ENCODE measurements at places on chromosomes 12 and 14.

GRCh38 chr14:23571701-23572523, 4.3 kb upstream of the AP1G2 start:
- DNase-seq = no peak

- DNase-seq = no peak
Observed at GRCh38 chr12:106213662-106214061, 34.2 kb downstream of the CKAP4 start.

DNA sequence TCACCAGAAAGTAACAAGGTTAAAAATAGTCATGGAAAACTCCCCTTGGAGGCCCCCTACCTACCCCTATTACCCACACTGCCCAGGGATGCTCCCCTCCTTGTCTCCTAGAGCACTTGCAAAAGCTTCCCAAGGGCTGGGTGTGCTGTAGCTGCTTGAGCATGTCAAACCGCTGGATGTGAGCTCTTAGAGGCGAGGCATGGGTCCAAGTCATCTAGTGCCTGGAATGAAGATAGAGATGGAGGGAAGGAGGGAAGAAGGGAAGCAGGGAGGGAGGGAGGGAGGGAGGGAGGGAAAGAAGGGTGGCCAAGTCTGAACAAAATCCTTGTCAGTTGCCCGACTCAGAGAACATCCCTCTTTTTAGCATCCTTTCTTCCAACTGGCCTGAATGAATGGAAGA, 43.1 kb downstream of the LTBP2 start:
- no peak for DNase-seq

GRCh38 chr14:20626274-20626673, 15.2 kb downstream of the OR6S1 start:
- peak; percentile 10 for DNase-seq

GRCh38 chr14:76901171-76902055, 75.2 kb downstream of the LRRC74A start:
- no peak for DNase-seq

DNA sequence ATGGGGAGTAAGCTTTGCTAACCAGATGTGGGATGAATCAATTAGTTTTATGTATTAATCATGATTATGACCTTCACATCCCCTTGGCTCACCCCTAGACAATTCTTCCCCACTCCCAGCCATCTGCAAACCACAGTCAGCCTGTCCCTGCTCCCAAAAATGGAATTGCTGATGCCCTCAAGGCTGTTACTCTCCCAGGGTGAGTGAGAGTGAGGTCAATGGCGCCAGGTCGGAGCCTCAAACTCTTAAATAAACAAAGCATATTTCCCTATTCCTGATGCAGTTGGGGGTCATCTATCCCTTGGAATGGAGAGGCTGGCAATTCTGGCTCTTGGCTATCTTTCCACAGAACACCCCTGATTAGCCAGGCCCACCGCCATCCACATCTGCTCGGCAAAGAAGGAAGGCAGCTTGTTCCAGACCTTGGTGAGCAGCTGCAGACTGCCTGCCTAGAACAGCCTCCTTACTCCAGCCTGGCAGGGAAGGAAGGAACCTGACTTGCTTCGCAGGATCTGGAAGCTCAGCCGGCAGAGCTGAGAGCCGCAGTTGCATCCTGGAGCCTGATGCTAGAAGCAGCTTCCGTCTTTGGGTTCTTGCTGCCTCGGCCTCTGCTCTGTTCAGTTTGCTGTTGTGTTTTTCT, 57.0 kb downstream of the SMUG1 start:
- DNase-seq = no peak

GRCh38 chr12:101743242-101743641, 4.0 kb upstream of the SYCP3 start:
- no peak for DNase-seq

- DNase-seq = no peak
Observed at GRCh38 chr14:81176241-81176640, 44.5 kb downstream of the GTF2A1 start.

GRCh38 chr12:26768611-26769603, 64.1 kb downstream of the ITPR2 start:
- no peak for DNase-seq

DNA sequence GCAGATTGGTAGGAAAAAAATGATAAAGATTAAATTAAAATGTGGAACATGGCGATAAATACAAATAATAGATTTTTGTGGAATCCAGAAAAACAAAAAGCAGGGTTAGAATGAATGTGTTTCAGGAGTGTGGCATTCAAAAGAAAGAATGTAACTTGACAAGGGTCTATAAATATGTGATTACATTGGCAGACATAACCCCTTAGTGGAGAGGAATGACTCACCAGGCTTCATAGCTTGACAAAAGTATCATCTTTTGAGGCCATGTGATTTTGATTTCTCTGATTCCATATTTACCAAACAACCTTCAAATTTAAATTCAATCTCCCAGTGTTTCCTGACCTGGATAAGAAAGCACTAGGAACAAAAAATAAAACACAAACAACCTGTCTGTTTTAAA, 24.4 kb upstream of the MGST1 start:
- no peak for DNase-seq

- DNase-seq = no peak
Observed at GRCh38 chr14:33794791-33795305, 156.0 kb downstream of the EGLN3 start.

DNA sequence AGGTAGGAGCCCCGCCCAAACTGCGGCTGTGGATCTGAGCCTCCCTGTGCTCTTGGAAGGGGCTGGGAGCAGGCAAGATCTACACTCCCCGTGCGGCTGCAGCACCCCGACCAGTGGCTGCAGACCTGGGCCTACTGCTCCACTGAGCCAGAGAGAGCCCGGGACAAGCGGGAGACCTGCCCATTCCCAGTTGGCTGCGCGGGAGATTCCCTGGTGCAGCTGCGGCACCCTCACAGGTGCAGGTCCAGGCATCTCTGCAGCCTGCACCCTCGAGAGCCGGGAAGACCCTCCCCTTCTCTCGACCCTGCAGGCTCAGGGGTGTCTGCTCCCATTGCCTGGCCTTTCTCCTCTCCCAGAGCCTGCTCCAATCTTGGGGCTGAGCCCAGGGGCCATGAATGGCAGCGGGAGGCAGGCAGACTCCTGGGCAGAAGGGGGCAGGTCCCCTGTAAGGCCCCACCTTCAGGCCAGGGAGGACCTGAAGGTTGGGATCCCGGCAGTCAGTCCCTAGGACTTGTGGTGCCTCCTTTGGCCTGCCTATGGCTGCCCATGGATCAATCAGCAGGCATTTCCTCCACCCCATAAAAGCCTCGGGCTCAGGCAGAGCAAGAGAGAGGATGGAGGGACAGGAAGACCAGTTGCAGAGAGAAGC, 8.8 kb upstream of the A2M start:
- no peak for DNase-seq

GRCh38 chr12:16492820-16493797, 112.9 kb downstream of the LMO3 start:
- DNase-seq = no peak

DNA sequence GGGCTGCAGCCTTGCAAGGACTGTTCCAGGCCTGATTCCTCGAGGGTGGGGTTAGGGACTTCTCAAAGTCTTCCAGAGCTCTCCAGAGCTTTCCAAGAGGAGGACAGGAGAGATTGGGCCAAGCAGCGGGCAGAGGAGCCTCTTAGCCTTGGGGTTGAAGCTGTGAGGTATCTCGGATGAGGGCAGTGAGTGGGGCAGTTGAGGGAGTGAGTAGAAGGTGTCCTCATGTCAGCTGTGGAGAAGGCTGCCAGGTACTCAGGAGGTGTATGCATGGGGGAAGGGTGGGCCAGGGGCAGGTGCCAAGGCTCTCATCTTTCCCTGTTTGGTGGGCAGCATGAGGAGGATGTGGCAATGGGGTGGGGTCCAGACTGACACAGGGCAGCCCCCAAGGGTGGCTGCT, 7.7 kb downstream of the KRT83 start:
- no peak for DNase-seq

GRCh38 chr14:106845286-106846087, 1319.1 kb downstream of the TMEM121 start:
- DNase-seq = peak; percentile 30

DNA sequence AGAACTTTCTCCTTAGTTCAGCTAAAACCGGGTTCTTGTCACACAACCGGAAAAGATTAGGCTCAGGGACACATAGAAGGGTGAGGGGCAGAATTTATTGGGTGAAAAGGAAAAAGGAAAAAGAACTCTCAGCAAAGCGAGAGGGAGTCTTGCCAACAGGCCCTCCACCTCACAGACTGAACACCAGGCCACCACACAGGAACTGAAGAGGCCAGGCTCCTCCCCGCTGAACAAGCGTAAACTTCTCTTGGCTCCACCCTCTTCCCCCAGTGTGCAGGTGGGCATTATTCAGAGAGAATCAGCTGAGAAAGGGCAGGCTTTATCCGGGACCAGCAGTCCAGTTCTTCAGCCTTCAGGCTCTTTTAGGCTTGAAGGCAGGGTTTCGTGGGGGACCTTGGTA, 125.6 kb upstream of the FGD4 start:
- DNase-seq = peak; percentile 36

Measured in CD4-positive, alpha-beta T cell treated with Interleukin-10 for 1 hour (primary cell).